ENCODE measurements at places on chromosomes 1 and 21.

DNA sequence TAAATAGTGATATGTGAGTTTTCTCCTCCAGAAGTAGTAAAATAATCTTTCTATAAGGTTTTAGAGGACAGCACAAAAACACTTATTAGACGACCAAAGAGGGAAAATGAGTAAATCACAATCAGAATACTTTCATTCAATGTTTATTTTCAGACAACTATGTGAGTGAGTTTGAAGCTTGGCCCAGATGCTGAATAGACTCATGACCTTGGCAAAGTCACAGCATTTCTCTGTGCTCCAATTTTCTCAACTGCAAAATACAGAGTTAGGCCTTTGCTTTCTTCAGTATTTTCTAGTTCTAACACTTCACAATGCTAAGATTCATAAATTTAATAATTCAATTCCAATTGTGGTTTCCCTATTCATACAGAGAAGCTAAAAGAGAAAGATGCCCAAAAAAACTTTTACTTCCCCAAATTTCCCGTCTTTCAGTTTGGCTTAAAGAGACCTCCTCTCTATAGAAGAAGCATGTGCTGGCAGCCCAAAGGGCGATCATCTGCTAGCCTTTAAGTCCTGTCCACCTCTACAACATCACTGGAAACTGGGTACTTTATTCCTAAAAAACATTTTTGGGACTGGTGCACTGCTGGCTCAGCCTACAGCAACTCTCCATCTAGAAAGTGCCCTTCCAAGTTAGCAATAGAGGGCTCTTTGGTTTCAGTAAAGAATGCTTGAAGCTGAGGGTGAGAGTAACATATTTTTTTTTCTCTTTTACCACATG, 116.8 kb upstream of the GORAB start:
- DNase-seq, result no peak

GRCh38 chr1:80825067-80825466, 975.7 kb upstream of the ADGRL2 start:
- no peak for DNase-seq

- DNase-seq, result no peak
Observed at GRCh38 chr1:218829097-218829496, 344.6 kb upstream of the LYPLAL1 start.

DNA sequence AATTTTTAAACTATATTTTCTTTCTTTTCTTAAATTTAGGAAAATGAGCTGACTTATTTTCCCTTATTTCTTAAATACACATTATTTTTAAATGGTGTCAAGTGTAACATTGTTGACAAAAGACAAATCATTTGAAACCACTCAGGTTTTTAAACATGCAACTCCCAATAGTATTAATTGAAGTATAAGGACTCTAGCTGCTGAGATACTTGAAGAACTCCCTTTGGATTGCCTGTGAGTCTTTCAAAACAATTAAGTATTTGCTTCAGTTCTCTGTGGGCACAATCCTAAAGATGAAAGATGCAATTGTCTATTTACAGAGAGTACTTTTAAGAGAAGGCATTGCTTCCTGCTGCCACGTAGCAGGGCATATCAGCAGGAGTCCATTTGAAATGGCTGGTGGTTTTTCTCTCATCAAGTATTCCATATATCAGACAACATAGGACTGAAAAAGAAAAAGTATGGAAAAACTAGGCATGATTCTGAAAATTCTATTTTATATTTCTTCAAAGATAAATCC, 373.4 kb downstream of the NEGR1 start:
- no peak for DNase-seq

DNA sequence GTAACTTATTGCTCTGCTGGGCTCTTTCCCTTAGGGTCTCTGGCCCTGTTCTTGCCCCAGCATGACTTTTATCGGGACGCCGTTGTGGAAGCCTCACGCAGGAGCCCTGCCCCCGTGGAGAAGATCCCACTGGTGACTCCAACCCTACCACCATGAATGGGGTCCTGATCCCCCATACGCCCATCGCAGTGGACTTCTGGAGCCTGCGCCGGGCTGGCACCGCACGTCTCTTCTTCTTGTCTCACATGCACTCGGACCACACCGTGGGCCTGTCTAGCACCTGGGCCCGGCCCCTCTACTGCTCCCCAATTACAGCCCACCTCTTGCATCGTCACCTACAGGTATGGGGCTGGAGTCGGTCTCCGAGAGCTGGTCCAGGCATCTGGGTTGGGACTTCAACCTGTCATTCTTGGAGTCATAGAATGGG, 322 bp downstream of the DCLRE1B start:
- DNase-seq, result no peak

DNA sequence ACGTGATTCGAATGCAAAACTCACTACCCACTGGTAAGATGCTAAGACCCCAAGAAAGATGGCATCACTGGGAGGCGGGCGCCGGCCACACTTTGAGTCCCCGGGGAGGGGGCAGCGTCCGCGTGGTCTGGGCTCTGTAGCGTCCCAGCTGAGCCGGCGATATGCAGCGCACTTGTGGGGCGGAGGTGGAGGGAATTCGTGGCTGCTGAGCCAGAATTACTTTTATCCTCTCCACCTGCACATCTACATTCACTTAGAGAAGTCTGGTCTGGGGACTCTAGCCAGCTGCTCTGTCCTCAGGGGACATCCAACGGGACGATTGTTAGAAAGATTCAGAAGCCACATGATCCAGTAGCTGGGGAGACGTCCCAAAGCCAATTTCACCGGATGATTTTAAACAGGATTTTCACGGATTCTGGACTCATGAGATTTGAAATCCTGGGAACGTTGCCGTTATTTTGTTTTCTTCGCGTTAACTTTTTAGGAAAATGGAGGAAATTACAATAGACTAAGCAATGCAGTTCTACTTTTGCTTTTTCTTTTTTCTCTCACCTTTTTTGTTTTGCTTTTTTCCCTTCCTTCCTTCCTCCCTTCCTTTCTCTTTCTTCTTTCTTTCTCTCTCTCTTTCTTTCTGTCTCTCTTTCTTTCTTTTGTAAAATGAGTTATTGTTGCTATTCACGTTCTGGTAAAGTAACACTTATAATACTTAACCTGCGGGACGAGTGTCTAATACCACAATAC, 1.3 kb downstream of the JAM2 start:
- no peak for DNase-seq

DNA sequence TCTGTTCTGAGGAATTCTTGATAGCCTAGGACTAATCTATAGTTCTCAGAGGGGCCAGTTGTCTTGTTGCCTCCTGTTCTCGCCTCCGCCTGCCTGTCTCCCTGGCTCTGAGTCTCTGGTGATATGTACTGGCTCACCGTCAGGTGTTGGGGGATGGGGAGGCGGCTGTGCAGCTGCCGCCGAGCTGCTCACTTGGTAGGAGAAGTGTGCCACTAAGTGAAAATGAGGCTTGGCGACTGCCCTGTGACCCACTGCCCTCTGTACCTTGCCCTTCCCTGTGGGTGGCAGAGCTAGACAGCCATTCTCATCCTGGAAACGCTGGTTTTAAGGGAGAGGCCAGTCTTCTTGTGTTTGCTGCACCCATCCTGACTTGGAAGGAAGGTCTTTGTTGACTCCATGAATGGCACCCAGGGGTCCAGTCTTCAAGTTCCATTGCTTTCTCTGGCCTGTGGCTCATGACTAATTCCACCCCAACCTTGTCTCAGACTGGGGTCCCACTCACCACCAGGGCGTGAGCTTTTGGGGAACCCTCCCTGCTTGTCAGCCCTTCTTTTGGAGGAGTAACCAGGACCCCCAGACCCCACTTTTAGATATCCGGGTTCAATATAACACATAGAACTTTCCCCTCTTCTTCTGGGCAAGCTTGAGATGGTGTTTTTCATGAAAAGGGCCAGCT, 120.6 kb downstream of the CACNA1E start:
- DNase-seq, result no peak

DNA sequence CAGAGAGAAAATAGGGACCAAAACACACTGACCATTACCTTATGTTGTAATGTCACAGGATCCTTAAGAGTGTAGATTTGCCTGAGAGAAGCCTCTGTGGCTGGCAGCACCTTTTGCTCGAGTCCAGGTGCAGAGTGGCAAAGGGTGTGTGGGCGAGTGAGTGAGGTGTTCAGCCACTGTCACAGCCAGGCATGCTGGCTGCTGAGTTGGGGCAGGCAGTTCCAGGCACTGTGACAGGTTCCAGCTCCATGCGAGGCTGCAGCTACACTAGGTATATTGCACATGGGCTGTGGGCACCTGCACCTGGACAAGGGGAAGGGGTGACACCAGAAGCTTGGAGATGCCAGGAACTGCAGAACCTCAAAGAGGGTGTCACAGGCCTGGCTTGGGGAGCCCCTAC, 1370.4 kb upstream of the PRMT6 start:
- DNase-seq, result no peak

DNA sequence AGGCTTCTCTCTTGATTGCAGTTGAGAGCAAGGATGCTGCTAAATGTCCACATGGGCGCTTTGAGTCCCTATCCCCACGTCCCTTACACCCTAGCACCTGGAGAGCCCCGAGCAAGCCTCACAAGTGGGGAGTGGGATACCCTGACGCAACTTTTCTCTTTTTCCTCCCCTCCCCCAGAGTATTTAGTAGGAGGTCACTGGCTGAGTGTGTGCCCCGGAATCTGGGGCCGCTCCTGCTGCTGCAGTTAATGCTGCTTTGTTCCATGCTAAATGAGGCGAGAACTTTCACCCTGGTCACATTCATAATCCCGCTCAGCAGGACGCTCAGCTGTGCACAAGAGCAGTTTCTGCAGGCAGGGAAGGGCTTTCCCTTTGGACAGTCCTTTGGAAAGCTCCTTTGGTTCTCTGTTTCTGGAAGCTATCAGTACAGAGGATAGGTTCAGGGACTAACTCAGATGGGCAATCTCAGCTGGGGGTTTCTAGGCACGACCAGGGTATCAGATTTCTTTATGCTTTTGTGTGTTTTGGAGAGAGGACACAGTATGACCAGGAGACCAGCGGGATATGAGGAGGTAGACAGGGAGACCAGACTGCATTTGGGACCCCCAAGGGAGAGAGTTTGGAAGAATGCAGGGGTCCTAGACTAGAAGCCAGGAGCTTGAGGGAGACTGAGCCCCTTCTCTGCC, 75.9 kb downstream of the NOS1AP start:
- no peak for DNase-seq

GRCh38 chr1:19325958-19326747, 14.0 kb downstream of the SLC66A1 start:
- DNase-seq, result no peak

DNA sequence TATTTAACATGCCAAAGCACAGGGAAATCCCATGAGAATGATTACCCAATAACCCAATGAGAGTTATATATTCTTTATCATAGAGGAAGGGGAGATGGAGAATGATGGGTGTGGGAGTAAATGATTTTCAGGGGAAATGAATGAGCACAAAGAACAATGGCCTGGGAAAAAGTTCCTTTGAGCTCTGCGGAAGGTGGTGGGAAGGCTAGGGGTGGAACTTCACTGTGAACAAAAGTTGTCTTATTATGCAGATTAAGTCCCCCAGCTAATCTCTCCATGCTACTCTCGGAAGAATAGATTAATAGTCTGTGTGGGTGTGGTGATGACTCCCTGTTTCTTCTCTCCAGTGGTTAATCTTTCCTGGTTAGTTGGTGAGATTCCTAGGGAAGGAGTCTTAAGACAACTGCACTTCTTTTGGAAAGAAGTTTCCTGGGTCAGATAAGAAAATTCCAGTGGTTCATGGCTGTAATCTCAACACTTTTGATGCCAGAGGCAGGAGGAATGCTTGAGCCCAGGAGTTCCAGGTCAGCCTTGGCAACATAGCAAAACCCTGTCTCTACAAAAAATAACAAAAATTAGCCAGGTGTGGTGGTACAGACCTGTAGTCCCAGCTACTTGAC, 71.6 kb downstream of the DNTTIP2 start:
- no peak for DNase-seq

GRCh38 chr1:27192039-27192529, 37.2 kb upstream of the SLC9A1 start:
- DNase-seq, result no peak

GRCh38 chr1:234918181-234918841, 210.3 kb downstream of the TOMM20 start:
- DNase-seq, result no peak

GRCh38 chr21:43191971-43192370, 23.2 kb downstream of the CRYAA start:
- no peak for DNase-seq

- no peak for DNase-seq
Observed at GRCh38 chr1:184743062-184743756, 11.4 kb downstream of the EDEM3 start.

DNA sequence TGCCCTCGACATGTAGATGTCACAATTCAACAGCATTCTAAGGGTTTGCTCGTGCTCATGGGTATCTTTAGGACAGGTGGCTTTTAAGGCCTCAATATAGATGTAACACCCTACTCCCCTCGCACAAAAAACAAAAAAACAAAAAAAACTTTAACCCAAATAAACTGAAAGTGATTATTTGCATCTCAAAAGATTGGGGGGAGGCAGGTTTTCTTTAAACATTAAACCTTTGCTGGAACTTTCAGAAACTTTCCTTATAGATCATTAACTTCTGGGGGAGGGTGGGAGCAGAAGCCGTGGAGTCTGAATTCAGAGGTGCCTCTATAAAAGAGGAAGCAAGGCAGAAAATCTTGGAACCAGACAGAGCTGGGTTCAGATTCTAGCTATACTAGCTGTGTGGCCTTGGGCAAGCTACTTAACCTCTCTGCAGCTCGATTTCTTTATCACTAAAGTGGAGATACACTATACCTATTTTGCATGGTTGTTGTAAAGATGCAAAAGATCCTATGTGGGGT, 3.2 kb upstream of the KIAA1614 start:
- DNase-seq, result no peak

GRCh38 chr1:168362991-168363390, 82.3 kb downstream of the TBX19 start:
- DNase-seq, result peak; percentile 18

- no peak for DNase-seq
Observed at GRCh38 chr1:113978863-113979702, at the start of gene OLFML3. Gene OLFML3 (plus strand): TSS chr1:113979474. CDS start chr1:113979517, 43 bp downstream.

- DNase-seq, result peak; percentile 50
Observed at GRCh38 chr1:151130987-151131586, 15.3 kb downstream of the SEMA6C start.

- DNase-seq, result no peak
Observed at GRCh38 chr1:116268211-116268610, 104.8 kb upstream of the ATP1A1 start.

- DNase-seq, result no peak
Observed at GRCh38 chr1:50973875-50974617, 4.0 kb downstream of the CDKN2C start.

GRCh38 chr1:177490036-177490639, 319.4 kb downstream of the BRINP2 start:
- no peak for DNase-seq

DNA sequence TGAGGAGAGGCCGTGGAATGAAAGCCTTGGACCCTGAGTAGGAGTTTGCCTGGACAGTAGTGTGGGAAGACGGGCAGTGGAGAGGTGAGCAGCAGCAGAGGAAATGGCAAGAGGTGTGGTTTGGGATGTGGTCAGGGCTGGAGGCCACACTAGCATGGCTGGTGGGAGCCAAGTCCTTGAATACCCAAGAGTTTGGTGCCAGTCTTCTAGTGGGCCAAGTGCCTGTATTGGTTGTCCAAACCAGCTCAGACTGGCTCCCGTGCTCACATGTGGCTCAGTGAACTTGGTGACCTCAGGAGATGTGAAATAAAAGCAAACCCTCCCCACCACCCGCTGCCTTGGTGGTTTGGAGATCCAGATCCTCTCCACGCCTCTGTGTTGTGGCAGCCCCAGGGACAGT, 2.4 kb downstream of the GUCA2A start:
- no peak for DNase-seq

Data from stimulated activated CD8-positive, alpha-beta memory T cell treated with anti-CD3 and anti-CD28 coated beads, Interleukin-4, amount 100 ng/mL, for 1 hour (primary cell).